ENCODE measurements at places on chromosomes 1 and 21.
A peak's percentile ranks its signal among the peaks of the same experiment; 100 is the strongest.

DNA sequence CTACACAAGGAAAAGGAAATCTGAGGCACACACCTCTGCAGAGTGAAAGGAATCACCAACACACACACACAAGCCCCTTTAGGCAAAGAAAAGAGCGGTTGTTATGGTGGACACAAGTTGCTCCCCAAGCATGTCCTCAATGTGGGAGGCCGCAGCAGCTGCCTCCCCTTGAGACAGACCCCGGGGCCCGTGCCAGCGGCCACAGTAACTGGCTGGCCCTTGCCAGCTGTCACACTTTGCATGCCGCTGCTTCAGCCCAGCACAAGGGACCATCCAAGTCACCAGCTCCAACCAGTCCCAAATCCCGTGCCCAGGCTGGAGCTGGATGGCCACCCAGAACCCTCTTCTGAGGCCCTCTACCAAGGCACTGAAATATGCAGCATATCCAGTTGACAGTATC is 2.9 kb upstream of the OLIG1 start:
- no peak for DNase-seq

GRCh38 chr21:26119906-26120305 is 50.7 kb downstream of the APP start:
- no peak for DNase-seq

- DNase-seq, result no peak
Observed at GRCh38 chr1:61403679-61404596, 321.0 kb downstream of the TM2D1 start.

DNA sequence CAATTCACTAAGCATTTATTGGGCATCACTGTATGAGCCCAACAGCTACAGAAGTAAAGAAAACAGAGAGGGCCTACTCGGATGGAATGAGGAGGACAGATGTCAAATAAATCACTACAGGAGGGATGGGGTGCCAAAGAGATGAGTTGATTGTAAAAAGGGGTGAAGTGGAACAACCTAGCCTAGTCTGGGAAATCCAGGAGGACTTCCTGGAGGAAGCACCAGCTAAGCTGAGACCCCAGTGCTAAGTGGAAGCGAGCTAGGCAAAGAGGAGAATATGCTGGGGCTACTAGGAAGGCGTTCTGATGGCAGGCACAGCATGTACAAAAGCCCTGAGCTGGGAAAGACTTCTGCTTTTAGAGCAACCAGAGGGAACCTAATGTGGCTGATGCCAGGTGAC is 42.1 kb downstream of the TAS1R2 start:
- DNase-seq, result no peak

DNA sequence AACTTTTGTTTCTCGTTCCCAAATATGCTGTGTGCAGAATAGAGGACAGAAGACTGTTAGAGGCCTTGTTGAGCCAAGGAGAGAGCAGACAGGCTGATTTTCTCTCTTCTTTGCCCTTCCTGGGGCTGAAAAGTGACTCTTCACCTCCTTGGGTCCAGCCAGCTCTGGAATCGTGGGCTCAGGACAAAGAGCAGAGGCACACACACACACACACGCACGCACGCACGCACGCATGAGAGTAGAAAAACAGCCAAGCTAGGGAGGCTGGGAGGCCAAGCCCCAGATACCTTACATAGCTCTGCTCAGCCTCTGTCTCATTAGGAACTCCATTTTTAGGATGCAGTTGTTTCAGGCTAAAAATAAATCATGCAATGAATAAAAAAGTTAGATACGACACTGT is at the start of gene CASQ2:
CASQ2 (minus strand) TSS at position 166 of the 400 bp plus-strand sequence. CDS start 173 bp downstream, outside the sequence.
- no peak for DNase-seq

DNA sequence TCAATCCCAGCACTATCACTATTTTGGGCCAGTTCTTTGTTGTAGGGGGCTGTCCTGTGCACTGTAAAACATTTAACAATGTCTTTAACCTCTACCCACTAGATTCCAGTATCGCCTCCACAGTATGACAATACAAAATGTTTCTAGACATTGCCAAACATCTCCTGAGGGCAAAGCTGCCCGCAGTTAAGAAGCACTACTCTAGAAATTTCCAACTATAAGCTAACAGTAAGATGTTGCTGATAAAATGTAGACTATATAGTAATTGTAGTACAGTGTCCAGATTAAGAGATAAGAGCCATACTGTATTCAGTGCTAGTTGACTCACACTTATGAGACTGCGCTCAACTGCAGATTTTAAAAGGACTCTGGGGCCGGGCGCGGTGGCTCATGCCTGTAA is 5.0 kb downstream of the MTF1 start:
- DNase-seq, result no peak

GRCh38 chr1:214830941-214831340 is 227.9 kb downstream of the CENPF start:
- DNase-seq, result no peak

- no peak for DNase-seq
Observed at GRCh38 chr21:42579456-42580075, 65.9 kb downstream of the SLC37A1 start.

DNA sequence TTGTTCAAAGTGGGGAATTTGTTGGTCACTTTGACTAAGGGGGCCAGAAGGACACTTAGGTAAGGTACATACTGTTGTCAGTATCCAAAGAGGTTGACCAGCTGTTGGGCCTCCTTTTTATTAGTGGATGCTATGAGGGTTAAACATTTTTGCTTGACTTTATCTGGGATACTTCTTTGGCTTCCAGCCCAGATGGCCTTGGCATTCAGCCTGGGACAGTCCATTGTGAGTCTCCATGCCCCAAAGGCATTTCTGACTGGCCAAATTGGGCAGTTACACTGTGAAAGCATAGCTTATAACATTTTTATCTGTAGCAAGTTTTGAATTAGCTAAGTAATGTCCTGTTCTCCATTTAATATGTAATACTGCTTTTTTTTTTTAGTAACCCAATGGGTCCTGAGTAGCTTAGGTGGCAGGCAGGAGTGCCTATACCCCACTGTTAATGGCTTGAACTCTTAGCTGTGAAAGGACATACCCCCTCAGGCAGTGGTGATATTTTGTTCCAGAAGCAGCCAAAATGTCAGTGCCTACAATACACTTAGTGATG is 35.4 kb upstream of the CD1D start:
- no peak for DNase-seq

DNA sequence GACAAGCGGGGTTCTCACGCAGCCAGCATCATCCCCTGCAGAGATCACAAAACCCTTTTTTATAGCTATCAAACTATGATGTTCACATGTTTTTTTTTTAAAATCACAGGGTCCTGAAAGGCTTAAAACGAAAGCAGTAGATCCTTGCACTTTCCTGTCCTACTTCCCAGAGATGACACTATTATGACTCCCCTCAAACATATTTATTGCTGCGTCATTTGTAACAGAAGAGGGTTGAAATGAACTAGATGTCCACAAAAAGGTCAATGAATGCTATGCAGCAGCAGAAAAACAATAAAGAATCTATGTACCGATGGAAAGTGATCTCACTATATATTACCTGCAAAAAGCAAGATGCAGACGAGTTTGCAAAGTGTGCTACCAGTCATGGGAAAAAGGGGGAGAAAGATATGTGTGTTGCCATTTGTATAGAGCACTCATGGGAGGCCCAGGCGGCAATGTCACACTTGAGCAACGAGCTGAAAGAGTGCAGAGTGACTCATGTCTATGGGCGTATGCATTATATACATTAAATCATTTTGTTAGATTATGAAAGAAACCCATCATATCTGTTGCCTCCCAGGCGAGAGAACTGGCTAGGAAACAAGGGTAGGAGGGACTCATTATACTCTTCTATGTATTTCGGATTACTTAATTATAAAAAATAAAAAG is 68.9 kb upstream of the PARP1 start:
- no peak for DNase-seq

GRCh38 chr1:98420376-98421084 is 241.0 kb upstream of the SNX7 start:
- DNase-seq, result no peak

- DNase-seq, result no peak
Observed at GRCh38 chr21:29018540-29018939, 609 bp downstream of the RWDD2B start.

GRCh38 chr1:175154629-175155472 is 37.7 kb downstream of the KIAA0040 start:
- DNase-seq, result peak; percentile 81

DNA sequence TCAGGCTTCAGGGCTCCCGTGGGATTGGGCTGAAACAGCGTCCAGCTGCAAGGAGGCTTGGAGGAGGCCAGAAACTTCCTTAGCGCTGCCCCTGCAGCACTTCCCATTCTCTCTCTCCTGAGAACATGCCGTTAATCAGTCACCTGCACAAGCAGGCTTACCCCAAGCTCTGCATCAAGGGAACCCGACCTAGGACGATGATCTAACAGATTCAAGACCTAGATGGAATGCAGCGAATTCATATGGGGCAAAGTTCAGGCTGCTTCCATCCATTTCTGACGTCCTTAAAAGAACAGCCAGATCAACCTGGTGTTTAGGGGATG is 114.1 kb downstream of the ERG start:
- DNase-seq, result no peak

DNA sequence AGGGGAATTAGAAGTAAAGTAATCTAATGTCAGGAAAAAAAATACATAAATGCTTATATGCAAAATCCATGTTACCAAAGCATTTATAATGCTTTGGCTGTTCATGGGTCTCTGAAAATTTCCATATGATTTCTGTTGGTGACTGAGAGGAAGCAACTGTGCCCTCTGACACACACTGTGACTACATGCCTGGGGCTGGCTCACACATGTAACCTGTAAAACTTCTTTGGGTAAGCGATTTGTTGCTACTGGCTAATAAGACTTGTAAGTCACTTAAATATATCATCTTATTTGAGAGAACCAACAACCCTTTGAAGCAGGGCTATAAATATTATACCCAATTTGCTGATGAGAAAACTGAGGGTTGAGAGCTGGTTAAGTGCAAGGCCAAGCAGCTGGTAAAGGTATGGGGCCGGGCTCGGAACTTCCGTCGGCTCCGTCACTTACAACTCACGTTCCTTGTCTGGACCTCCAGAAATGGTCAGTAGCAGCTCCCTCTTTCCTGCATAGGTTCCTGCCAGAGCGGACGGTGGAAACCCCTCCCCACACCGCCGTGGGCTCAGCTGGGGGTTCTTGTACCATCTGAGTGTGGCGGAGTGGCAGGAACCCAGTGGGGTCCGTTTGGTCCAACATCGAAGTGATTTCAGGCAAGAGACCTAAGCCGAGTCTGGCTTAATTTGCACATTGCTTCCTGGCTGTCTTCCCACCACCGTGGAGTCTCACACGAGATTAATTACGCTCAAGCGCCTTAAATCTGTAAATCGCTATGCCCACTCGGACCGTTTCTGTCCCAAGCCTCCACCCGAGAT is 714 bp downstream of the DFFA start:
- DNase-seq, result no peak

DNA sequence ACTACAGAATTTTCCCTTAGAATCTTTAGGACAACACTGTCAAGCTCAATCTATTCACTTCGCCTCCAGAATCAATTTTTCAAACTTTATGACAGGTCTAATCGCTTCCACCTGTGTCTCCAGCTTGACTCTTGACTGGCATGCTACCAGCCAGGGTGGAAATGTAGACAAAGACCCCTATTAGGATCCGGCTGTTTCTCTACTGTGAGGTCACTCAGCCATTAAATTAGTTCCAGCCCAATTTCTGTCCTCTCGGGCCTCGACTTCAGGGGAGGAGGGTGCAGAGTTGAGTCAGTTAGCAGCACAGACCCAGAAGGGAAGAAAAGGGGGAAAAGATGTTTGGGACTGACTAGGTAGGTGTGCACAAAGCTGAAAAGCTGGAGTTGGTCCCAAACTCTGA is 78.5 kb downstream of the HLCS start:
- DNase-seq, result no peak
